Epithelial cell of proximal tubule (primary cell): ENCODE measurements at places on chromosomes 2 and 18.

DNA sequence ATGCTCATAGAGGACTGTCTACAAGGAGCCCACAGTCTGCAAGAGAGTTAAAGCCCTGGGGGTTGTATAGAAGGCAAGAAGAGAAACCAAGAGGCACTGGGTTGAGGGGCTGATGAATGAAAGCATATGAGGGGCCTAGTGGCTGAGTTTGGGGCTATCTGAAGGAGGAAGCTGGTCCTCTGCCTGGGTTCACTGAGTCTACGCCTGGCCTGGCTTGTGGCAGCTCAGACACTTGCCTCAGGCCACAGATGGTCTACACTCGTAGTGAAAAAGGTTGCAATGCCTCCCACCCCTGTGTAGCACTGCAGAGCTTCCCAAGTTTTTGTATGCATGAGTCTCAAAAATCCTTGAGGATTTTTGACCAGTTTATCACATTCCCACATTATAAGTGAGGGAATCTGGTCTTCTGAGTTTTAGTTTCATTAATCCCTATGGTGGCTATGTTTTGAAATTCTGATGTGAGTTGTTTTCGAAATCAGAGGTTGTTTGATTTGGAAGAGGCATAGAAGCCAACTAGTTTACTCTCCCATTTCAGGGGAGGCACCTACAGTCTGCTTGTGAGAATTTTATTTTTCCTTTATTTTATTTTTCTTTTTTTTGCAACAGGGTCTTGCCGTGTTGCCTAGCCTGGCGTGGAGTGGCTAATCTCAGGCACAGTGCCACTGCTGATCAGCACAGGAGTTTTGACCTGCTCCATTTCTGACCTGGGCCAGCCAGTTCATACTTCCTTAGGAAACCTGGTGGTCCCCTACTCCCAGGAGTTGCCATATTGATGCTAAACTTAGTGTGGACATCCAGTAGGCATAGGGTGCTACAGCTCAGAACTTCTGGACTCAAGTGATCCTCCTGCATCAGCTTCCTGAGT lies 10.0 kb downstream of the MYCN start:
- no peak for DNase-seq

DNA sequence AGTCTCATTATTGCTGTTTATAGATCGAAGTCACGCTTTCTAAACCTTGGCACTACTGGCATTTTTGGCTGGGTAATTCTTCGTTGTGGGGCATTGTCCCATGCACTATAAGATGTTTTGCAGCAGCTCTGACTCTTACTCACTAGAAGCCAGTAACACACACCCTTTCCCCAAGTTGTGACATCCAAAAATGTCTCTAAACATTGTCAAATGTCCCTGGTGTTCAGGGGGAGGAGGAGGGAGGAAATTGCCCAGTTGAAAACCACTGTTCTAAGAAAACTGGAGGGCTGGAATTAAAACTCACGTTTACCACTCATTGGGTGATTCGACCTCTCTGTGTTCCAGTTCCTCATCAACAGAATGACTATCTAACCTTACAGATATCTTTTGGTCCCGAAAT lies 115.7 kb upstream of the KLF7 start:
- DNase-seq, result no peak

DNA sequence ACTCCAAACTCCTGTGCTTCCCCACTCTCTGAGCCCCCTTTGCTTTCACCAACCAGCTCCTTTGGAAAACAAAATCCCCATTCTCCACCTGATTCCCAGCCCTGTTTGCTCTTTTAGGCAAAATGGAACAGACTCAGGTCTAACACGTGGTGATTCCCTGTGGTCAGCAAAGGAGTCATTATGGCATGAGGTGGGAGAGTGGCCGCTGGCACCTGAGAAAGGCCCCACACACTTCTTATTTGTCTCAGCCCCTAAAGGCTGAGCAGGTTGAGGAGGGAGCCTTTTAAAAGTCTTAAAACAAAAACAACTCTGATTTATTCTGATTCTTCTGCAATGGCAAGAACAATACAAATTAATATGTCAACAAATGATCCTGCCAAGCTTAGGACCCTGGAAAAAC lies 401.2 kb downstream of the TNS1 start:
- DNase-seq, result no peak

GRCh38 chr2:26114151-26114550 lies 58.7 kb upstream of the GAREM2 start:
- DNase-seq, result no peak

- DNase-seq, result no peak
Measured at GRCh38 chr2:27495840-27496356, 741 bp upstream of the GCKR start.

- DNase-seq, result no peak
Measured at GRCh38 chr18:75316826-75317225, 106.2 kb downstream of the TSHZ1 start.
